Hematopoietic multipotent progenitor cell treated with erythropoietin and hydrocortisone succinate and interleukin-3 and kit ligand, for 6 days (in vitro differentiated cells): ENCODE measurements at places on chromosomes 7 and 10.

- DNase-seq: no peak
Measured at GRCh38 chr10:10591715-10592341, 425.8 kb upstream of the CELF2 start.

- peak; percentile 57 for DNase-seq
Measured at GRCh38 chr10:101367569-101368453, 13.8 kb downstream of the BTRC start.

DNA sequence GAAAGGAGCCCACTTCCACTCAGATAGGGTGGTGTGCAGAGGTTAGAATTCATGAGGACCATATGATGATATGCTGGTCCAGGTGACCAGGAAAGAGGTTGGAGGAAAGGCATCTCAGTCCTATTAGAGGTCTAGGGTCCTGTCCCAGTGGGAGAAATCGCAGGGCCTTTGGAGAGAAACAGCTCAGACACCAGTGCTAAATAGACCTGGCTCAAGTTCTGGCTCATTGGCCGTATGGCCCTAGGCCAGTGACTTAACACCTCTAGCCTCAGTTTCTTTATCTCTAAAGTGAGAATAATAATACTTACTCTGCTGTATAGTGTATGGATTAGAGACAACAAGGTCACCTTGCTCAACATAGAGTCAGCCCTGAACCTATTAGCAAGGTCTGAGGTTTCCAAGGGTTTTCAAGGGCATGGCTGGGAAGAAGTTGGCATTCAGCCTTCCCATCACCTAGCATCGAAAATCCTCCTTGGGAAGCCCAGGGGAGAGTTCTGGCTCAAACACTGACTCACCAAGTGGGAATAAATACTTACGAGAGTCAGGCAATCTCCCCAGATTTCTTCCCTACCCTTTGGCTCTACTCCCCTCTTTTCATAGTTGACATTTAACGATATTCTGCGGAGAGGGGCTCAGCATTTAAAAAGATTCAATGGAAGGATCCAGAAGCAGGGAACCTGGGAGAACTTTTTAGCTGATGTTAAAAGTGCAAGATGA is 473.1 kb upstream of the PODXL start:
- DNase-seq: no peak

DNA sequence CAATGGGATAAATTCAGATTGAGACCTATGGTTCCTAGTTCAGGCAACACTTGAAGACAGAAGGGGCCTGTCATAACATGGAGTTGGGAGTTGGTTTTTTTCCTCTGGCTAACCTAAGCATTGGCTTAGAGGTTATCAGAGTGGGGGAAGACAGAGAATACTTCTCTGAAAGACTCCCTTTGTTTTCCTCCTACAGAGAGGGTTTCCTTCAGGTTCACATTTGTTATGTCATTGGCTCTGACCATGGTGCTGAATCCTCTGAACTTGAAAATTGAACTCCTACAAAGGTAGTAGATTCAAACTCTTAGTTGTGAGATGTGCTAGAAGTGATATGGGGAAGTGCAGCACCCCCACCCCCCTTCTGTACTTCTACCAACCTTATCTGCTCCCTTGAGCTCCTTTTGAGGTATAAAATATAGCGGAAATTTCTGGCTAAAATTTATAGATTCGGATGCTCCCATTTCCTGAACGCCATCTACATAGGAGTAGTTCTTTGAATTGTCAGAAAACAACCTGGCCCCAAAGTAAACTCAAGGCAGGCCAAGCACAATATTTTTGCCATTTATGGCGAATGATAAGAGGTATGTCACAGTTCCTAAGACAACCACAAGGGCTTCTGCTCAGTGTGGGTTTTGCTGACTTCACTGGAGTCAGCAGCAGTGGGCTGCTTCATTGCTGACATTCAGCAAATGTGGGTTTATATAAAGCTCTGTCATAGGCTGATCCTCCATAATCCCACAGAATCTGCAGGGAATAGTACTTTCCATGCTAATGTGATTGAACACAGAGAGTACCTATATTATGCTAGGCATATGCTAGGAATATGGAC is 131.6 kb upstream of the KLF14 start:
- DNase-seq: peak; percentile 82

DNA sequence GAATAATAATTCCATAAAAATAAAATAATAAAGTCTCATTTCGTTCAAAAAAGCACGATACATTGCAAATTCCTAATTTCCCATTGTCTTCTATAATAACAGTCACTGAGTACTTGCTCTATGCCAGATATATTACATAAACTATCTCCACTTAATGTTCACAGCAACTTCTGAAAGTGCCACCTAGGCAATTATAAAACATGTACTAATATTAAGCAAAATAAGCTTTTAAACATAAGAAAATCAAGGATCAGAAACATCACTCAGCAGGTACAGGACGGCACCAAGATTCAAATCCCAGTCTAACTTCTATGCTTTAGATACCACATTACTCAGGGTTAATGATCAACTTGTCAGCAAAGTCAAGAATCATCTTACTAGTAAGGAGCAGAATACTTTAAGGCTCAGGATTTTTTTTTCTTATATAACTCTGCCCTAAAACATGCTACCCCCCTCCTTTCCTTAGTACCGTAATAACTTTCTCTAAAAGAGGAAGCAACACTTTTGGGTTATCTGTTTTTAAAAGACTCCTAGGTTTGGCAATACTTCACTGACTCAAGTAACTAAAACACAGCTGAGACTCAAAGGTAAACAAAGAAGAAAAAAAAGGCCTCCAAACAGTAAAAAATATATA is 51.3 kb downstream of the USP6NL start:
- peak; percentile 80 for DNase-seq

DNA sequence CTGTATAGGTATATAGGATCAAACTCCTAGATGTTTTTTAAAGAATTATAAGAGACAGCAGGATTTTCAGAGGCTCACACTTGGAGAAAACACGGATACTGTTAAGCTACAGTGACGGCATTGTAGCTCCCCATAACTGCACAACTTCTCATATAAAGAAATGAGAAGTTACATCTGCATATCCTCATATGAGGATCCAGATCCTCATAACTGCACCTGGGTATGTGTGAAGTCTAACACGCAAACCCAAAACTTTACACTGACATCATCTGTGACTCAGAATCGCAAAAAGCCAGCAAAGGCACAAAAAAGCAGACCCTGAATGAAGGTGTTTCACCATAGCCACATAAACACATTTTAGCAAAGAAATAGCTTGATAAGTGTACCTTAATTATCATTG is 34.1 kb downstream of the NEBL start:
- no peak for DNase-seq

GRCh38 chr10:110912374-110912773 is 6.6 kb downstream of the BBIP1 start:
- no peak for DNase-seq

- DNase-seq: no peak
Measured at GRCh38 chr10:94288361-94289101, 74.2 kb downstream of the NOC3L start.

- peak; percentile 92 for DNase-seq
Measured at GRCh38 chr10:15433850-15434537, 62.9 kb upstream of the FAM171A1 start.

- no peak for DNase-seq
Measured at GRCh38 chr10:32357056-32357735, 10.2 kb upstream of the EPC1 start.

GRCh38 chr7:39407137-39407536 is 159.1 kb upstream of the YAE1 start:
- DNase-seq: peak; percentile 13

DNA sequence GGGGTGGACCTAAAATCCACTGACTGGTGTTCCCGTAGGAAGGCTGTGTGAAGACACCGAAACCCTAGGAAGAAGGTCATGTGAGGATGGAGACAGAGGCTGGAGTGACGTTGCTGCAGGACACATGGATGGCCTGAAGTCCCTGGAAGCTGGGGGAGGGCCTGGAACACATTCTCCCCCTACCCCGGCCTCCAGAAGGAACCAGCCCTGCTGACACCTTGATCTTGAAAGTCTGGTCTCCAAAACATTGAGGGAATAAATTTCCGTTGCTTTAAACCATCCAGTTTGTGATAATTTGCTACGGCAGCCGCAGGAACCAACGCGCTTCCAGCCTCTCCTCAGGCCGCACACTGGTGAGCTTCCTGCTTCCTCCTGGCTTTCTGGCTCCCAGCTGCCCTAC is 288.2 kb downstream of the GLRX3 start:
- DNase-seq: no peak

- no peak for DNase-seq
Measured at GRCh38 chr10:24597961-24598360, 125.7 kb downstream of the ARHGAP21 start.

GRCh38 chr10:20004087-20004523 is 187.9 kb downstream of the PLXDC2 start:
- DNase-seq: peak; percentile 51

GRCh38 chr10:124703778-124704427 is 40.3 kb downstream of the FAM53B start:
- DNase-seq: no peak

DNA sequence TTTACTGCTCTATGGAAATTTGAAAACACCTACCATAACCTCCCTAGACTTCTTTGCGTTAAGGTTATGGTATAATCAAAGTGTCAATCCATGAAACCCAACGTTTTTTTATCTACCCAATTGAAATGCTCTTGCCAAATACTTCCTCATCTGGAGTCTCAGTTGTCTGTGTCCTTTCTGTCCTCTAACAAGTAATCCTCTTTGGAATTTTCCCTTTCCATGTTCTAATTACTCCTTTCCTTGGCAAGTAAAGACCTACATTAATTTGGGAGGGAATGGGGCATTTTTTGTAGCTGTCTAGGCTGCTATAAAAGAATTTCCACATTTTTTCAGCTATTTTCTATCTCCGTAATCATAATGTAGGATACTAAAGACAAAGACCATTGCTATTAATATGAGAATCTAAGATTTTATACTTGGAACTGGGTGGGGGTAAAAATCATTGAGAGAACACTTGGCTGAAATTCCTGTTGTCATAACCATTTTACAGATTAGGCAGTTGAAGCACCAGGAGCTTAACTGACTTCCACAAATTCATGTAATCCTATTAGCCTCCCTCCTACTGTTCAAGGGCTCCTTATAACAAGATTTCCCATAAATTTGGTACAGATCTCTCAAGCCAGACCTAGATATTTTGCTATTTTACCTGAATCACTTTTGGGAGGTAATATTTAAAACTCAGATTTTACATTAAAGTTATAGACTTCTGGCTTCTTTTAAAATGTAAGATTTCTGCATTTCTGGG is 1307.6 kb downstream of the XPNPEP1 start:
- DNase-seq: no peak
